RCC 7860 (cell line): ENCODE measurements at places on chromosomes 4 and X.

DNA sequence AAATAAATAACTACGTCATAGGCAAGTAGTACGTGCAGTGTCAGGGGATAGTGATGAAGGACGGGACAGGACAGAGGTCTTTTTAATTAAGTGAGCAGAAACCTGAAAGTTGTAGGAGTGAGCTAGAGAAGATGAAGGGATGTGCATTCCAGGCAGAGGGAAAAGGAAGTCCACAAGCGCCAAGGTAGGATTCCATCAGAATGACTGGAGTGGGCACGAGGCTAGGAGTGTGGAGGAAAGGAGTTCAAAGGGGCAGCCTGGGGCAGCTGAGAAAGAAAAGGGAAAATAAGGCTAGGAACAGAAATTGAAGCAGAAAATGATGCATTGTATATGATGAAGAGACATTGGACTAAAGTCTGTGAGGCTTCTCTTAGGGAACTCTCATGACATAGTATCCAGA, 192.2 kb upstream of the TLL1 start:
- no peak for DNase-seq

GRCh38 chr4:7417639-7418038, 17.1 kb downstream of the PSAPL1 start:
- no peak for DNase-seq

DNA sequence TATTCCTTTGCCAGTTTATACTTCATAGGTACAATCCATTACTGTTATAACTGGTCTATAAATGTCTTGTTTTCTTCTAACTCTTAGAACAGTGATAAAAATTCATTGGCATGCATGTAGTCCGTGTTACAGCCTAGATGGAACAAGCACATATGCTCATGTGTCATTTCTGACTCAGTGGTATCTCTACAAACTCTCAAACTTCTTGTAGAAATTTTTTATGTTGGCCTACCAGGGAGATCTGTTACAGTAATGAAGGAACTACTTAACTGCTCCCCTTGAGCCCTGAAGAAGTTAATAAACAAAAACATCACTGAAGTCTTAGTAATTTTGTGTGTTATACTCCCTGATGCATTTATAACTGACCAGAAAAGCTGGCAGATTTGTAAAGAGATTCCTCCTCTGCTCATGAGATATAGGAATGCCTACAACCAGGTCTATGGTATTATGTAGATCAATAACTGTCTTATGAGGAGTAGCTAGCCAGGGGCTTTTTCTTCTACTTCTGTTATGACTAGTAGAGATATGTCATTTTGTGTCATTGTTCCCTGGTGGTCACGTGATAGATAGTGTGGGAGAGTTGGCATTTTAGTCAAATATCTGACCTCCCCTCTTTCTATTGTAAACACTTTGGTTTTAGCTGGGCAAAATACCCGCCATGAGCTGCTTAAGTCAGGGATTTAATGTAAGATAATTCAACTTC, 53.7 kb upstream of the FAAH2 start:
- DNase-seq = no peak

GRCh38 chr4:81227138-81227537, 12.1 kb upstream of the PRKG2 start:
- DNase-seq = no peak

DNA sequence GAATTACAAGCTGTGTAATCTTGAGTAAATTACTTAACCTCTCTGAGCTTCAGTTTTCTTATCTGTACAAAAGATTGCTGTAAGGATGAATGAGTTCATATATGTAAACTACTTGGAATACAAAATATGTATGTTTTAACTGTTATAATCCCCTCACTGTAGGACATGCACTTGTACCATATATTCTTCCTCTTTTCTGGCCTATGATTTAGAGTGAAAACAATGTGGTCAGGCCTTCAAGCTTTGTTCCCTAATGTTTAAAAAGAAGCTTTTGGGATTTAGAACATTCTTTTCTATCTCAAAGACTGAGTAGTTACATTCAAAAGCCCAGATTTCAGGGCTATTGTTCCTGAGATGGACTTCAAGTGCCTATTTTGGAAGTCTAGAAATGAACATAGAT, 26.7 kb upstream of the GPRIN3 start:
- DNase-seq = no peak

- no peak for DNase-seq
These were observed 1.2 kb upstream of the EBP start for GRCh38 chrX:48520455-48520854.

DNA sequence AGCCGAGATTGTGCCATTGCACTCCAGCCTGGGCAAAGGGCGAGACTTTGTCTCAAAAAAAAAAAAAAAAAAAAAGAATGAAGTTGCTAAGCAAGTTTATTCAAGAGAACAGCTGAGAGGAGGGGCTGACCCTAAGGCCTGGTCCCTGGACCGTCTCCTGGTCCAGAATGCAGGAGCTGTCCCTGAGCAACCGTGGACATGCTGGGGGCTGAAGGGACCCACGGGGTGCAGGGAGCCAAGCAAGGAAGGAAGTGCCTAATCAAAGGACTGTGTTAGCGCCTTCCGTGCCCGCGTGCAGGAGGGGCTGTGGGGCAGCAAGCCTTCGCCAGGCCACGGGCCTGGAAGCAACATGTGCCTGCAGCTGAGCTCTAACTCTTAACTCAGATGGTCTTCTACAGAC, 39.1 kb upstream of the CDKN2AIP start:
- no peak for DNase-seq
